ENCODE measurements at places on chromosomes 2 and 18.

- DNase-seq: peak; percentile 86
Measured at GRCh38 chr2:220144411-220144810, 517.0 kb downstream of the SLC4A3 start.

DNA sequence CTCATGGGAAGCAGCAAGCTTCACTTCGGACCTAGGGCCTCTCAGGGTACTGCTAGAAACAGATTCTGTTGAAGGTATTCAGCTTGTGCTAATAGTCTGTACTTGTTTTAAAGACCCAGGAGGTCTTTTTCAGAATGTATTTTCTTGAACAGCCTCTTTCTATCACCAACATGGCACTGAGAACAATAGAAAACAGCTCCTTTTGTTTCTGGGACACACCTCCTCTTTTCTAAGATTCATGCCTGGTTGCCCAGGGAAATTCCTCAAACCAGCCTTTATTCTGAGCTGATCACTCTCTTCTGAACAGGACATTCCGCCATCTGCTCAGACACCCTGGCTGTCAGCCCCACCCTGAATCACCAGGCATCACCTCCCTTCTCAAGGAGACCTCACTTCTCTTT, 389.6 kb downstream of the TGIF1 start:
- no peak for DNase-seq

DNA sequence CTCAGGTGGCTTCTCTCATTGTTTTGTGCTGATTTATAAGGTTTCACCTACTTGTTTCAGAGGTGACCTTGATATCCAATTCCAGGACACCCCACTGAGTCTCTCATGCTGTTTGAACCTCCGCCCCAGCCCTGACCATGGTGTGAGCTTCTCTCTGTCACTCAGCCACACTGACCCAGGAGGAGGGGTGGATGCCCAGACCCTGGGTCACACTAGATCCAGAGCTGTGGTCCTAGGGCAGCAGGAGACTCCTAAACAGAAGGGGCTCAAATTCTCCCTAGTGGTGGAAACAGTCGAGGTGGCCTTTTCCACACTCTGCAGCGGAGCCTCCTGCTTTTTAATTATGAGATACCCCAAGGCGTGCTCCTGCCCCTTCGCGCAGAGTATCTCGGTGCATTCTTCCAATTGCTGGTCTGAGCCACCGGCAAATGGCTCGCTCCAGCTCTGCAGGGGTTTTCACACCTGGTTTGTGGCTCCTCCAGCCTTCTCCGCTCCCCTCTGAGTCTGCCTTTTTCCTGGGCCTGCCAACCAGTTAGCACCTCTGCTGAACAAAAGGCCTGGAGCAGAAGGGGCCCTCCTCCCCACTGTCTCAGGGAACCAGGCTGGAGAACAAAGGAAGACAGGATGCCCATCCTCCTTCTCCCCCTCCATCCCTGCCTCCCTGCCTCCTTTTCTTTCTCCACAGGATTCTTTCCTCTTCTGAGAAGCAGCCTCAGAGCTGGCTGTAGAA, 147.3 kb upstream of the SPRED2 start:
- DNase-seq: no peak

GRCh38 chr2:38152035-38152434, 76.1 kb upstream of the CYP1B1 start:
- no peak for DNase-seq

- DNase-seq: no peak
Measured at GRCh38 chr18:68713131-68713530, 1.8 kb downstream of the TMX3 start.

GRCh38 chr2:121076885-121077549, 208.0 kb downstream of the TFCP2L1 start:
- DNase-seq: peak; percentile 53

DNA sequence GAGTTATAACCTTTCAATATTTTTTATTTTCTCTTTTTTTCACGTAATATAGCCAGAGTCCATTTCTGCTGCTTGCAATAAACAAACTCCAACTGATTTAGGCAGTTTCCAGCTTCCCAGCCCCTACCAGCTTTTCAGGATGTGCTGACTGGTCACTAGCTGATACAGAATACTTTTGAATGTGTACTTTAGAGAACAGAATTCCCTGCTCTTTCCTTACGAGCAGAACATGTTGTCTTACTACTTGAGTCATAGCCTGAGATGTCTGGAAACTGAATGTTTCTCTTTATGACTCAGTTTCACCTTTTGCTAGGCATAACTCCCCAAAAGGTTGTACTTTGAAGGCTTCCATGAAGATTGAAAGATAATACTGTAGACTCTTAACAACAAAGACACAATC, 44.5 kb upstream of the KCNE4 start:
- DNase-seq: no peak

DNA sequence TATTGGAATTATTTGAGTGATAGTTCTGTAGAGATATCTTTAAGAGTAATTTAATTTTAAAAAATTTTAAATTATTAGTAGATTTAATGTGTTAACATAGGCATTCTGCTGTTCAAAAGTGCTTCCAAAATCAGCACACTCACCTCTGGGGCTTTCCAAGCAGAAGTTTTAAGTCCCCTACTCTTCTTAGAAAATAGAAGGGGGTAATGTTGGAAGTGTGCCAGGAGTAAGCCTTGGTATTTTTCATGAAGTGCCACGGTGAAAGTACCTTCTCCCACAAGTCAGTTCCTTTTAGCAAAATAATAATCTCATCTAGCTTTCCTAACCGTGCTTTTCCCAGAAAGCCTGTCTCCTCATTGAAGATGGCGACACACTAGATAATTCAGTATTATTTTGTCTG, 3.9 kb upstream of the TNFRSF11A start:
- DNase-seq: no peak

- DNase-seq: peak; percentile 84
Measured at GRCh38 chr2:39996653-39997080, 217.6 kb upstream of the THUMPD2 start.

DNA sequence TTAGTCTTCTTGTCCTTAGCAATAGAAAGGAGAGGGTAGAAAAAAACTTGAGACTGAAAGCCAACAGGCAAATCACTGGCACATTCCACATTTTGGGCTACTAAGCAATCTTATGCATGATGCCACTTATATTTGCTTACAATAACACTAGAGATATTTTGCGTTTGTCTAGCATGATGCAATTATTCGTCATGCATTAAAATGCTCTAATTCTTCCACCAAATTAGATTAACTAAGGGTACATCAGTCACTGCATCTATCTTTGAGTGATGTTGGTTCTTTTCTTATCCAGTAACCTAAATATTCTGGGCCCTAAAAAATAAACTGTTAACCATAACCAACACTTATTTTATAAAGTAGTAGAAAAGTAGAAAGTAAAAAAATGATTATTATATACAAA, 1311.7 kb upstream of the CDH2 start:
- DNase-seq: no peak

GRCh38 chr2:168002021-168002553, 245.3 kb downstream of the STK39 start:
- peak; percentile 64 for DNase-seq

- DNase-seq: peak; percentile 49
Measured at GRCh38 chr2:215396595-215397313, 39.1 kb downstream of the FN1 start.

GRCh38 chr2:220396287-220396686, 768.9 kb downstream of the SLC4A3 start:
- DNase-seq: peak; percentile 71

DNA sequence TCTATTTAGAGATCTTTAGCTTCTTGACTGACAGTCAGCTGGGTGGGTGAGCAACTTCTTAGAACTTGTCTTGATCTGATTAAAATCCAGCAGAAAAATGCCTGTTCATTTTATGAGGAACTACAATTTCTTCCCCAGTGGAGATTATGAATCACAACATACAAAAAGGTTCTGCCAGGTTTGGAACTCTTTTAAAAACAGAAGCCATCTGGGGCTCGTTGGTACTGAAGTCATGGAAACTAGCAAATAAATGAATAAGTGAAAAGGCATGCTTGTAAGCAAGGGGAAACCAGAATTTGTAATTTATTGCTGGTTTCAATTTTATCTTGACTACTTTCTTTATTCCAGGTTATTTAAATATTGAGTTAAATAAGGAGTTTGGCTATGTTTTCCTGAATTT, 767.4 kb downstream of the MBD2 start:
- DNase-seq: no peak

DNA sequence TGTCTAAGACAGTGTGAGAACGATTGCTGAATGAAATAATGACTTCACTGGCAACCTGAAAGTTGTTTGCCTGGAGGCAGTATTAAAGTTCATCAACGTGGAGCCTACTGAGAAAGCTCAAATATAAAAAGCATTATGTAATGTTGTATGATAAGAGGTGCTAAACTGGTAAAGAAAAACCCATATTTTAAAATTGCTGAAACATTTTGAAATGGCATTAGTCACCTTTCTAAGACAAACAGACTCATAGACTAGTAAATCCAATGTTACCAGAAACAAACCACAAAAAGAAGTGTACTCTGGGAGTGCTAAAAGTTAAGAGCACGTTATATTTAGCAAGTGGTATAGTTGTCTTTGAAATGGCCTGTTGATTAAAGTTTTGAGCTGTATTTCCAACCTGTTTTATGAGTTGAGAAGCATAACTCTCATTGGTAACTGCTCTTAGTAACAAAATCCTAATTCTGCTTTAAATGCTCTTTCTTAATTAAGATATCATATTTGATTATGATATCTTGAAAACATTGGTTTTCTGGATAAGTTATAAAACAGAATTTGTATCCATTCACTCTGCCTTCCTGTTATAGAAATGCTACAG, 62.7 kb downstream of the CYP1B1 start:
- DNase-seq: peak; percentile 35

DNA sequence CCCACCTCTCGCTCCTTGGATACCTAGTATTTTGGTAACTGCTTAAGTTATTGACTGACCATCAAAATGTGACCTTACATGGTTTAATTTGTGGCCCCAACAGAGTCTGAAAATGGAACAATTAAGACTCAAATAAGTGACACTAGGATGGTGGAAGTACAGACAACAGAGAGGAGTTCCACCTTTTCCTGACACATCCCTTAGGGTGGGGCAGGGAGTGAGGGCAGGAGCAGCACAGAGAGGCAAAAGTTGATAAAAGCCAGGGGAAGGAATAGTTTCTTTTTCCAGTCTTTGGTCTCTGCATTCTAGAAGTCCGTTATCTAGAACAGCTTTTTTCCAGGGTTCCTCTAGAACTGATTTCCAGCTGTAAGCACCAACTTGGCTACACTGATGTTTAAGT, 32.2 kb downstream of the FTCDNL1 start:
- DNase-seq: no peak

DNA sequence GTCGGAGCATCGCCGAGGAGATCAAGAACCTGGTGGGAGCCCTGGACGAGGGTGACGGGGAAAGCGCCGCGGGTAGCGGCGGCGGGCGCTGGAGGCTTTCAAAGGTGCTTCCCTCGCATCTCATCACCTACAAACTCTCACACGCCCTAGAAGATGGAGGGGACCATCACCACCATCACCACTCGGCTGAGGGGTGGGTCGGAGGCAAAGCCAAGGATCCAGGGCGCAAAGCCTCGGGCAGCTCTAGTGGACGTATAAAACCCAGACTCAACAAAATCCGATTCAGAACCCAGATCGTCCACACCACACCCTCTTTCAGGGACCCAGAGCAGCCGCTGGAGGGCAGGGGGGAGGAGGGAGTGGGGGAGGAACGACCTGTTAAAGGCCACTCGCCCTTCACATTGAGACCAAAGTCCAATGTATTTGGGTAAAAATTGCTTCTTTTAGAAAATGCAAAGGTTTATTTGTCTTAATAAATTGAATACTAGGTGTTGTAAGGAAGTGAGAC, 1.5 kb downstream of the SOWAHC start:
- DNase-seq: no peak

- DNase-seq: peak; percentile 72
Measured at GRCh38 chr2:45220227-45220626, 211.0 kb upstream of the SIX2 start.

GRCh38 chr2:160694631-160695030, 201.0 kb upstream of the RBMS1 start:
- no peak for DNase-seq

GRCh38 chr2:225282858-225283710, 116.4 kb upstream of the NYAP2 start:
- peak; percentile 63 for DNase-seq

DNA sequence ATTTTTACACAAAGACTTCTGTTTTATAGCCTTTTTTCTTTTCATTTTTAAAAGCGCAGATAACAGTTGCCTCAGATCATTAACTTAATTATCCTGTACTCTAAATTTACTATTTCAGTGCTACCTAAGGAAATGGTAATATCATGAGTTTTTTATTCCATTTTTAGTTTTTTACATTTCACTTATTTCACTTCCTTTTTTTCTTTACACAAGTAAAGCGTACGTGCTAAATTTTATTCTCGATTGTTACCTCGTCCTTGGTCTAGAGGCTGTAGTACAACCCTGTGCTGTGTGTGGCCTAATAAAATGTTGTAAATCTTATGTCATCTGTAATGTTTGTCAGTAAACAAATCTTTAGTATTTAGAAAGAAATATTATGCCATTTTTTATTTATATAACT, 49.2 kb downstream of the CRIM1 start:
- DNase-seq: no peak

- DNase-seq: peak; percentile 24
Measured at GRCh38 chr2:231800493-231801091, 14.3 kb downstream of the COPS7B start.

GRCh38 chr2:70461981-70462876, 91.4 kb downstream of the TGFA start:
- DNase-seq: no peak

DNA sequence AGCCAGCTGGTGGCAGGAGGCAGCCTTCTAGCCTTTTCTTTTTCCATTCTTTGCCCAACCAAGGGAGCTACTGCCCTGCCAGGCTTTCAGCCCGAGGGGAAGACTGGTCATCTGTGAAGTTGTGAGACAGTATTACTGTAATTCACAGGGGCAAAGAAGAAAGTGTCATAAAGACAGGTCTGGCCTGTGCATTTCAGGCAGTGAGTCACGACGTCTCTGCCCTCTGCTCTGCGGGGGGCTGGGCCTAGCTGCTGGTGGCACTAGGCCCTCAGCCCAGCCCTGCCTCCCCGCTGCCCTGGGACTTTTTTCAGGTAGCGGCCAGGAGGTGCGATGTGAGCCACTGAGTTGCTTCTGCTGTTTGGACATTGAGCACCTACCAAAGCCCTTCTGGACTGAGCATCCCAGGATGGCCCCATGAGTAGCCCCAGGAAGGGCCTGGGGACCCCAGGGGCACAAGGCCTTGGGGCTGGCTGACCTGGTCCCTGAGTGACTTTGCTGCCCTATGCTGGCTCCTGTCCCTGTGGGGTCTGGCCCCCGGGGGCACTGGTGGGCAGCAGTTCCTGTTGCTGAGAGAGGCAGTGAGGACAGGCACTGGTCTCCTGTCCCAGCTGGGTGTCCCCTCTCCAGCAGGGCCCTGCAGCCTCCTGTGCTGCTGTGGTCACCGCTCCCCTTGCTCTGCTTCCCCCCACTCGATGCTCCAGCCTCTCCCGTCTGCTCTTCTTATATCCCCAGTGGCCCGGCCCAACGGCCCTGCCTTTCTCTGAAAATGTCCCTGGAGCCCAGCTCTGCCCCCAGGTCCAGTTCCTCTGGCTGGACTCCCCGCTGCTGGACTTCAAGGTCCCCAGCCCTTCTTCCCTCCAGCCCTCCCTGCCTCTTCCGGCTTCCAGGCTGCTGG, 7.0 kb downstream of the INHBB start:
- peak; percentile 56 for DNase-seq

GRCh38 chr2:160039166-160039903, 23.1 kb downstream of the PLA2R1 start:
- peak; percentile 76 for DNase-seq

Data from RPMI7951 (cell line).